NCI-H524 treated with DMSO at 0.1 percent for 48 hours (cell line): ENCODE measurements at places on chromosomes 2 and 18.

GRCh38 chr2:233706720-233707119, 6.0 kb upstream of the UGT1A5 start:
- no peak for DNase-seq

DNA sequence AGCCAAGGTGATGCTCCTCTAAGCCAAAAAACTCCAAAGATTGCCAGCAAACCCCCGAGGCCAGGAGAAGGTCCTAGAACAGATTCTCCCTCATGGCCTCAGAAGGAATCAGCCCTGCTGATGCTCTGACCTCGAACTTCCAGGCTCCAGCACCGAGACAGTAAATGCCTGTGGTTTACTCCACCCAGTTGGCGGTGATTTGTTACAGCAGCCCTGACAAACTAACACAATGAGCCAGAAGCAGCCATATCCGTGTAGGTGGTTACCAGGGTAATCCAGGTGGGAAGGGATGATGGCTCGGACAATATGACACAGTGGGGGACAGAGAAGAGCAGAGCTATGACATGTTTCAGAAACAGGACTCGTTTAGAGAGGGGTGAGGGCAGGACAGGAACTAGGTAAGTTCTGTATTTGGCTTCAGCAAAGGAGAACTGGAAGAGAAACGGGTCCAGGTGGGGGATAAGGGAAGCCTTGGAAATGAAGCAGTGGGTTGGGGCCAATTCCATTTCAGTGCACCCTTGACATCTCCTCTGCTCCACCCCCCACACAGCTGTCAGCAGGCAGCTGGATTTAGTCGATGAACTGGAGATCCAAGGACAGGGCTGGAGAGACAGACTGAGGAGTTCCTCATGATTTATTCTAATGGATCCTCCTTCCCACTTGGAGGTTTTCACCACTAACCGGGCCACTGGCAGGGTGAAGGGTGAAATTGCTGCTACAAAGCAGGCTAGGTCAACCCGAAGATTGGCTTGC, 179.7 kb upstream of the SH3BP4 start:
- no peak for DNase-seq

DNA sequence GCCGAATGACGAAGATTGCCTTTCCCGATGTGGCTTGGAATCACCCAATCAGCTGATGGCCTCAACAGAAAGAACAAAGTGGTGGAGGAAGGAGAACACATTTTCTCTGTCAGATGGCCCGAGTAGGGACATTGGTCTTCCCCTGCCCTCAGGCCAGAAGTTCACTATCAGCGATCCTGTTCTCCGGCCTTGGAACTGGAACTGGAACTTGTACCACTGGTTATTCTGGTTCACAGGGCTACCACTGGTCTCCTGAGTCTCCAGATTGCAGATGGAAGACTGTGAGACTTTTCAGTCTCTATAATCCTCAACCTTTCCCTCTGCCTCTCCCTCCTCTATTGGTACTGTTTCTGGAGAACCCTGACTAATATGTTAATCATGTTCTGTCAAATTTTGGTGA, 180.4 kb downstream of the ANKRD30B start:
- no peak for DNase-seq

GRCh38 chr18:38450876-38451275, 885.3 kb upstream of the CELF4 start:
- no peak for DNase-seq

DNA sequence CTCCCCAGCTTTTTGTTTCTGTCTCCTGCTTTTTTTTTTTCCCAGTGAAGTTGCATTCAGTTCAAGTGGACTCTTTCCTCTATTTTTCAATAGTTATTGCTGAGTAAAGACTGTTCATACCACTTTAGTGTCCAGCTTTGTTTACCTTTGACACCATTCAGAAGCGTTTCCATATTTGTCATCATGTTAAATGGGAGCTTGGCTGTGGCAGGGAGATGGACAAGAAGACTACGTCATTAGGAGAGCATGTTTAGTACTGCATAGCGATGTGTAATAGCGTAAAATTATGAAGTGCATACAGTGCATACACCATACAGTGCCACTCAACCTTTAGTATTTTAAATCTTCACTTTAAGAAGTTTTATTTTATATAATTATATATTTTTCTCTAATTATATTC, 655.9 kb downstream of the DCC start:
- no peak for DNase-seq

- no peak for DNase-seq
Measured at GRCh38 chr18:41121116-41121826, 833.8 kb upstream of the PIK3C3 start.
